ENCODE measurements at places on chromosomes 1 and 21.

GRCh38 chr1:23178950-23179349, 10.3 kb upstream of the LUZP1 start:
- DNase-seq = no peak

GRCh38 chr1:9300573-9300972, 7.9 kb downstream of the SPSB1 start:
- DNase-seq = no peak

DNA sequence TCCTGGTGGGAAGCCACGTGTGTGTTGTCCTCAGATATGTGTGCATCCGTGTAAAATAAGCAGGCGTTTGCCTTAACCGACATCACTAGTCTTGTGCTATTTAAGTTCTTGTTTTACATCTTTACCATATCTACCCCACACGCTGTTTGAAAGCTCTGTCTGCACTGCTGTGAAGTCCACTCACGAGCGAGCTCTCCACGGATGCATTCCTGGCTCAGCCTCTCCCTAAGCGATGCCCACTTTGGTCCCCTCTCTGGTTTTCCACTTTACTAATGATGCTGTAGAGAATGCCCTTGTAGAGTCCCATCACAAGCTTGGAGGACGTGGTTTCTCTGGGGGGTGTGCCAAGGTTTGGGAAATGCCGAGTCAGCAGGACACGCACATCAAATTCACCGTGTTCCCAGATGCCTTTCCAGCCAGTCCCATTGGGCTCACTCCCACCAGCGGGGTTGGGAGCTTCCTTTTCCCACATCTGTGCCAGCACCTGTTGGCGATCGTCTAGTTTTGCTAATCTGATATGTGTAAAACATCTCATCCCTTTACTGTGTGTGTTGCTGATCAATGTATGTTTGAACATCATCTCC, 43.8 kb downstream of the ACTL8 start:
- no peak for DNase-seq

- DNase-seq = no peak
These were observed 56.8 kb upstream of the CSF3R start for GRCh38 chr1:36539526-36539925.

- DNase-seq = no peak
These were observed 223.1 kb downstream of the NPHP4 start for GRCh38 chr1:5769146-5769545.

GRCh38 chr21:38669186-38669585, 136.5 kb upstream of the ETS2 start:
- DNase-seq = no peak

GRCh38 chr1:24095140-24095859, 16.6 kb downstream of the MYOM3 start:
- no peak for DNase-seq

- DNase-seq = no peak
These were observed 262.6 kb downstream of the CAMTA1 start for GRCh38 chr1:7047866-7048265.

GRCh38 chr1:15128520-15129313, 24.8 kb upstream of the TMEM51 start:
- DNase-seq = peak; percentile 41

DNA sequence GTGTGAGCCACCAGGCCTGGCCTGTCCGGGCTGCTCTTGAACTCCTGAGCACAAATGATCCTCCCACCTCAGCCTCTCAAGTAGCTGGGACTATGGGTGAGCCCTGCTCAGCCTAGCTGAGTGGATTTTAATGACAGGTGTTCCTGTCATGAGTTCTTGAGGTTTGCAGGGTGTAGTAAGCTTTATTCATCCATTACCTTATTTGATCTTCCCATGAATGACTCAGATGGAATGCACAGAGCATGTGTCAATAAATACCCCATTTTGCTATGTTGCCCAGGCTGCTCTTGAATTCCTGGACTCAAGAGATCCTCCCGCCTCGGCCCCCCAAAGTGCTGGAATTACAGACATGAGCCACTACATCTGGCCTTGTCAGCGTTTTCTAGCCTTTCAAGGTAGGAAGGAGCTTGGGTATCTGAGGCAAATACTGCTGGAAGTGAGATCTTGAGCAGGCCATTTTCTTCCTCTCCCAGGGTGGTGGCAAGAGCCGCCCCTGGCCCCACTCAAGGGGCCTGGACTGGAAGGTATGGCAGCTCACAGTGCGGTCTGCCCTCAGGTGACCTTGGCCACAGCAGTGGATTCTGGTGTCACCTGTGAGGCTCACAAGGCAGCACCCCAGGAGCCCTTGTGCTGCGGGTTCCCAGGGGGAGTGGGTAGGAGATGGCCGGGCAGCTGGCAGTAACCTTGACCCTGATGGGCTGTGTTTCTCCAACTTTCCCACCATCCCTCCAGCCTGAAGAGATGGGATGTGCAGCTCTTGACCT, 20.0 kb downstream of the PIK3CD start:
- no peak for DNase-seq

DNA sequence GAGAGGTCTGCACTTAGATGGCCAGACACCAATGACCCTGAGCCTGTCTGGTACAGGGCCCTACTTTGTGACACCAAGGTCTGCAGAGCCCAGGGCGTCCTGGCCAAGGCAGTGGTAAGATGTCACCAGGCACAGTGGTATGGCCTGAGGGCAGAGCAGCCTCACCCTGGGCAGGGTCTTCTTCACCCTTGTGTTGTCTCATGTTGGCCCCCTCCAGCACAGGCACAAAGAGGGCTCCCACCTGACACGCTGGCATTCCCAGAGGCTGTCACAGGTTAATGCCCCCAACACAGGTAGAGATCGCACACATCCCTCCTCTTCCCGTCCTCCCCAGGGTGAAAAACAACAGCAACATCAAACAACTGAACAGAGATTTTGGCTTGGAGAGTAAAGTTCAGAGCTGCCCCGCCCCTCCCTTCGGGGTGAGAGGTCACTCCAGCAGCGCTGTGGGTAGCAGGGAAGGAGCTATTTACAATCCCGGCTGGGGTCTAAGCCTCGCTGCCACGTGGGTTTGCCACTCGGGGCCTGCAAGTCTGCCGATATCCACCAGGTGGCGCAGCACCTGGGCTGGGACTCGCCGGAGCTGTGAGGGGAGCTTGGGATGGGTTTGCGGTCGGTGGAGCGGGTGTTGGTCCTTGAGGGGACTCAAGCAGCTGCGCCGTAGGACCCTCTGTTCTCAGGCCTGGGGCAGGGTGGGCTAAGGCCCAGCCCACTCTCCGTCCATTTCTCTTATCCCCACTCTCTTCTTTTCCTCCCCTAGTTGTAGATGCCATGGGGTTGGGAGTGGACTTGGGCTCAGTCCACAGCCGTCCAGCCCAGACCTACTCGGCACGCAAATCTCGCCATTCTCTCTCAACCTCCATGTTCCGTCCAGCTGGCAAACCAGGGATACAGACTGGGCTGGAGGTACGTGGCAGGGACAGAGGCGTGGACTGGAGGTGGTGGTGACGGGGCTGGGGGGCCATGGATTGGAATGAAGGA, 12.7 kb downstream of the EFNA3 start:
- peak; percentile 58 for DNase-seq

- DNase-seq = no peak
These were observed 8.6 kb downstream of the ST6GALNAC3 start for GRCh38 chr1:76083189-76083588.

- DNase-seq = no peak
These were observed 2.3 kb downstream of the COL9A2 start for GRCh38 chr1:40314721-40315238.

DNA sequence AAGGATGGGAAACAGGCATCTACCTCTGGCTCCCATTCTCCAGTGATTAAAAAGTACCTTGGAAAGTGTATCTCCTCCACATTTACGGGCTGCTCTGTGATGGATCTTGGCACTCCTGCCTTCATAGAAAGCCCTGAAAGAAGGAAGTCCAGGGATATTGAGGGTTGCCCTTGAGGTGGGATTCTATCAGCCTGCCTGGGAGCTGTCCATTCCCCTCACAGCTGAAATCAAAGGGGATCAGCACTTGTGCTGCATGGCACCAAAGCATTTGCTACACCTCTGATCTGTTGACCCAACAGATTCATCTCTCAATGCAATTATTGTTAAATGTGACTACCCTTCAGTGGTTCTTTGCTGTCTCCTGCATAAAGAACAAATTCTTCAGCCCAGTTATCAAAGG, 442.0 kb upstream of the RUNX1 start:
- no peak for DNase-seq

DNA sequence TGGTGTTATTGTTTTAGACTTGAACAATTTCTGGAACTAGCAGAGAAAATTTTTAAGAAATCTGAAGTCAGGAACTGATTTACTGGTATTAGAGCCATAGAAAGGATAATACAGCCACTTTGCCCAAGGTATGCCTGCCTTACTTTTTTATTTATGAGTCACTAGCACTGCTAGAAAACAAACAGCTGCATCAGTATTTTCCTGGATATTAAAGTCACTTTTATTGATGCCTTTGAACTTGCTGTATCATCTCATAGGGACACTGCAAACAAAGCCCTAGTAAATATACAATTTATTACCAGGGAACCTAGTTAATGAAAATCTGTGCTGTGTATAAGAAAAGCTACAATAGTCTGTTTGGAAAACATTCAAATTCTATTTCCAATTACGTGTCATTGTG, 490.8 kb upstream of the TMPRSS15 start:
- no peak for DNase-seq

GRCh38 chr1:166675213-166675612, 164.1 kb upstream of the POGK start:
- DNase-seq = no peak

GRCh38 chr1:6353955-6354658, 39.5 kb downstream of the ACOT7 start:
- no peak for DNase-seq

DNA sequence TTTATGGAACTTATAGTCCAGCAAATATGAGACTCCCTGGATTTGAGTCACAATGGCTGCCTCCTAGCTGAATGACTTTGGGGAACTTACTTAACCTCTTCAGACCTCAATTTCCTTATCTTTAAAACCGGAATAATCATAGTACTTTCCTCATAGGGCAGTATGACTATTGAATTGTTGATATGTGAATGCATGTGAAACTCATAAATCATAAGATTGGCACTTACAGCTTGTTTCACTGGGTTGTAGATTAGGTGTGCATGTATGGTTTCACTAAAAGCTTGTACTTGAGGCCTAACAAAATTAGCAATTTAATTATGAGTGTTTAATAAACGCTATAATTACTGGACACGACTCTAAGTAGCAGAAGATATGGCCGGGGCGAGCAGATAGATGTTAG, 72.5 kb downstream of the ST6GALNAC5 start:
- no peak for DNase-seq

GRCh38 chr1:27368869-27369582, 2.3 kb upstream of the MAP3K6 start:
- no peak for DNase-seq

DNA sequence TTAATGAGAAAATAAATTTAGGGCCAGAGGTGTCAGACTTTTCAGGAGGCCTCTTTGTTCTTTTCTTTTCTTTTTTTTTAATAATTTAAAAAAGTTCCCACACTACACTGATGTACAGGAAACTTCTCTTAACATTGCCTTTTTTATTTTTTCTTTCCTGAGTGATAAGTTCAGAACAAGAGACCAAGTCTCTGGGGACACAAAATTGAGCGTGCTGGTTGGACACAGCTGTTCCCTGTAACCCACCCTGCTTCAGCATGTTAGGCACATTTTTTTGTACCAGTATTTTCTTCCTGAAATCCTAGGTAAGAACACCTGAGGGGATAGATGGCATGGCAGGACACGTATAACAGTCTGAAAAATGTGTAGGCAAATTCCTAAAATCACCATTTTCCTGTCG, 50.1 kb downstream of the PBX1 start:
- DNase-seq = peak; percentile 86

DNA sequence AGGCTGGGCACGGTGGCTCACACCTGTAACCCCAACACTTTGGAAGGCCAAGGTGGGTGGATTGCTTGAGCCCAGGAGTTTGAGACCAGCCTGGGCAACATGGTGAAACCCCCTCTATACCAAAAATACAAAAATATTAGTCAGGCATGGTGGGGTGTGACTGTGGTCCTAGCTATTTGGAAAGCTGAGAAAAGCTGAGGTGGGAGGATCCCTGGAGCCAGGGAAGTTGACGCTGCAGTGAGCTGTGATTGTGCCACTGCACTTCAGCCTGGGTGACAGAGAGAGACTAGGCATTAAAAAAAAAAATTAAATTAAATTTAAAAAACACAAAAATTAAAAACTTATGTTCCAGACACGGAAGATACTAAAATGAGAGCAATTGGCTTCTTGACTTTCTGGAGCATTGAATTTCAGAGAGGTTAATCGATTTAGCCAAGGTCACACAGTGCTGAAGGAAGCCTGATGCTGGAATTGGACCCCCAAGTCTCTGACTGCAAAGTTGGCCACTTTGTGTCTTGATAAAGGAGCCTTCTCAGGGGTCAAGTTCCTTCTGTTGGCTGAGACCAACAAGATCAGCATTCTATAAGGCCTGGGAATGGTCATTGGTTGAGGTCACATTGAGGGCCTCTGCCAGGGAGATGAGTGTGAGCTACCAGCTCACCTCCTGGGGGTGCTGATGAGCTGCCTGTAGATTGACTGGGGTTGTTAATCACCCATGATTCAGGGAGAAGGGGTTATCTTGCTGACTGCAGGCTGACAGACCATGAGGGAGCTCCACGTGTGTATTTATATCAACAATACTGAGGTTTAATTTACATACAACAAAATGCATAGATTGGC, 54.3 kb downstream of the RPS6KA1 start:
- DNase-seq = no peak

DNA sequence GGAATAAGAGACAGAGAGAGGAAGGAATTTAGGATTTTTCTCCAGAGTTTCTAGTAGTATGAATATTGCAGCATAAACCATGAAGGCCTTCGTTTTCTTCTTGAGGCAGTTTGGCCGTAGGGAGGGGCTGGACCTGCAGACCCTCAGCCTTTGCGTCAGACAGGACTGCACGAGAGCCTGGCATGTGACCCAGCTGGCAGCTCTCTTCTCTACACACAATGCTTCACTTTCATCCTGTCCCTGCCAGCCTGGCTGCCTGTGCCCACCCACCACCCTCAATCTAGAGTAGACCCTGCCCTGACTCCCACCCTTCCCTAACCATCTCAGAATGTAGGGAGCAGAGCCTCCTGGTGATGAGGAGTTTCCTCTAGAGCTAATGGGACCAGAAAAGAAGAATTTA, 1.6 kb downstream of the CA14 start:
- DNase-seq = no peak

DNA sequence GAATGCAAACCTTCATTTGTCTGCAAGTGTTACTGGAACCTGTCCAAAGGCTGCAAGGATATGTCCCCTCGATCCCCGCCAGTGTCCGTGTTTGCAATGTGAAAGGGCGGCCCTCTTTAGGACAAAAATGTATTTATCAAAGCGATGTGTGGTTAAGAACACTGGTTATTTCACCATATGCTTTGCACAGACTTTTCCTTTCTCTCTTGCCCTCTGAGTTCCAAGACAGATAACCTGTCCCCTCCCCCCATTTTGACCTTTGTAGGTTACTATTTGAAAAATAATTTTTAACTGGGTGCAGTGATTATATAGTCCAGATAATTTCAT, 1.8 kb downstream of the CHRM3 start:
- DNase-seq = no peak
